ENCODE measurements at places on chromosomes 4 and X.

- DNase-seq = no peak
Observed at GRCh38 chr4:158163941-158164767, 8.7 kb downstream of the GASK1B start.

- no peak for DNase-seq
Observed at GRCh38 chrX:43707812-43708548, 51.9 kb downstream of the MAOA start.

GRCh38 chr4:1305261-1305711 is 15.6 kb downstream of the MAEA start:
- DNase-seq = no peak

DNA sequence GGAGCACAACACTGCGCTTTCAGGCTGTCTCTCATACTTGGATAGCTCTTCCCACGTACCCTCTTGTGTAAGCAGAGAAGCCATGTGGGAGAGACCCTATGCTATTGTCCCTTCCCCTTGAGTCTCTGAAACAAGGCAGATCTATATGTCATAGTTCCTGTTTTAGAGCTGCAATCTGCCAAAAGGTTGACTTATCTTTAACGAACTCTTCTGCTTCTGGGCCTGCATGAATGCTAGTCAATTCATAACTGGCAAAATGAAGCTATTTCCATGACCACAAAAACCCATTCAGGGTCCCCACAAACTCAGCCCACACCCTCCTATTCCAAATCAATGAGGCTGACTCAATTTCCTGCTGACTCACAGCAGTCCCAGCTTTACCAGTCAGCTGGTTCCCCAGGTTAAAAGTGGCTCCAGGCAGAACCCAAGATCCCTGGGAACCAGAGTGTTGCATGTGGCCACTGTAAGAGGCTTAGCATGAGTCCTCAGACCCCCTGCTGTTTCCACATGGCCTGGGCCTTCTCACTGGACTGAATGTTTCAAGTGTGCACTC is 25.3 kb upstream of the SOD3 start:
- no peak for DNase-seq

GRCh38 chr4:30901461-30902451 is 181.6 kb downstream of the PCDH7 start:
- DNase-seq = no peak

DNA sequence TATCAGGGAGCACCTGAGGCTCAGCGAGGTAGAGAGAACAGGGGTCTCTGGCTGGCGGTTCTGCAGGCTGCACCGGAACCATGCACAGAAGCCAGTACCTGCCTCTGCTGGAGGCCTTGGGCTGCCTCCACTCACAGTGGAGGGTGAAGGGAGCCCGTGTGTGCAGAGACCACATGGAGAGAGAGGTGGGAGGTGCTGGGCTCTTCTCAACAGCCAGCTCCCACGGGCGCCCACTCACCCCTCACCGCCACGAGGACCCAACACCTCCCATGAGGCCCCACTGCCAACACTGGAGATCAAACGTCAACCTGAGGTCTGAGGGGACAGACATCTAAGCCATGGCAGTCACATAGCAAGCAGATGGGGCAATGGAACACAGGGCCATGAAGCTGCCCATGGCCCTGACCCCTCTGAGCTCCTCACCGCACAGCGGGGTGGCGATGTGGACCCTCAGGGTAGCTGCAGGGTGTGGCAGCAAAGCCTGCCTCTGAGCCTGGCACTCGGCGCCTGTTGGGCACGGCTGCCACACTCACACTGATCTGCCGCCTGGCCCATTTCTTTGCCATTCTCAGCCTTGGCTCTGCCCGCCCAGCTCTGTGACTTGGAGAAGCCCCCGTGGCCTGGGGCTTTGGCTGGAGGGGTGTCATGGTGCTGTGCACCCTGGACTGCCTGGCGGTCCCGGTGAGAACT is 44.8 kb downstream of the ADRA2C start:
- no peak for DNase-seq

GRCh38 chr4:101065935-101066485 is 281.3 kb downstream of the PPP3CA start:
- DNase-seq = no peak

DNA sequence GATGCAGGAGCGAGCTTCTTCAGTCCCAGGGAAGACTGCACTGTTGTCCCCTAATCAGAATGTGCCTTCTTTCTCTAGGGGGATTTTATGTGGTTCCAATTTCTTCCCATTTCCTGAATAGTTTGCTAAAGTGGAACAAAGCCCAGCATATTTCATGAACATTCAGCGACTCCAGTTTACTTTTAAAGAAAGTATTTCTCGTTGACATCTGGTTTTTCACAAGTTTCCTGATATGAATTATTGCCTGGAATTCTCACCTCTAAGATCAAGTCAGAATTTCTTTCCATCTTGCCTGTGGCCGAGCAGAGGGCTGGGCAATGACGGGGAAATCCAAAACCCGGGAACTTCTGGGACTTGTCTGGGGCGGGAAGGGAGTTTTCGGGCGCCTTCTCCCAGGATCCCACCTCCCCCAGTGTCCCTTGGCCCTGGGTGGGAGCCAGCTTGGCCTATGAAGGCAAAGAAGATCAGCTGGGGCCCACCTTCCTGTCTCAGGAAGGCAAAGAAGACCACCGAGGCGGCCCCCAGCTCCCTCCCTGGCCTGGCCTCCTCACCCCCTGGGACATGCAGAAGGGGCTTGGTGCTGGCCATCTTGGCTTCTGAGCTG is 15.4 kb downstream of the SORCS2 start:
- no peak for DNase-seq

DNA sequence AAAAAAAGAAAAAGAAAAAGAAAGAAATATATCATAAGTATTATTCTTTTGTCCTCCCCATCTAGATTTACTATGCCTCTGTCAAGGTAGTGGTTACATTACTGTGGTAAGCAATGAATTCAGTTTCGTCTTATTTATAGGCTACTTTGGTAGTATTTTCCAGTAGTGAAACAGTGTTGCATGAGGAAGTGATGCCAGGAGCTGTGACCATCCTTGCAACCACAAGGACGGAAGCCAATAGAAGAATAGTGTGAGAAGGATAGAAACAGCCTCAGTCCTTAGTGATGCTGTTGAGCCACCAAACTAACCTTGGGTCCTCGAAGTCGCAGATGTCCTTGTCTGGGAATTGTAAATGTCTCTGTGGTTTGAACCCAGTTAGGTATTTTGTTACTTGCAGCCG is 328.5 kb downstream of the PPP3CA start:
- DNase-seq = no peak

DNA sequence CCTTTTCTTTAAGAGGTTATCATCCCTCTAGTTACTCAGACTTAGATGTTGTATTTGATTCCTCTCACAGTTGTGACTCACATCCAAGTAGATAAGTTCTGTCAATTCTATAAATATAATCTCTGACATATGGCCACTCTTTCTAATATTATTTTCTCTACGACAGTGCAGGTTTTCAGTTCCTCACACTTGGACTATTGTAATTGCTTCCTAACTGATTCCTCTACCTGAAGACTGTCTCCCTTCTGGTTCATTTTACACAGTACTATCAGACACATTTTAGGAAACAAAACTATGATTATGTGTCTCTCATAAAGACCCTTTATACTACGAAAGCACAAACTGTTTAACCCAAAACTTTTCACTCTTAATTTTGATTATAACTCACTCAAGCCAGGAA is 31.3 kb upstream of the GNRHR start:
- no peak for DNase-seq

DNA sequence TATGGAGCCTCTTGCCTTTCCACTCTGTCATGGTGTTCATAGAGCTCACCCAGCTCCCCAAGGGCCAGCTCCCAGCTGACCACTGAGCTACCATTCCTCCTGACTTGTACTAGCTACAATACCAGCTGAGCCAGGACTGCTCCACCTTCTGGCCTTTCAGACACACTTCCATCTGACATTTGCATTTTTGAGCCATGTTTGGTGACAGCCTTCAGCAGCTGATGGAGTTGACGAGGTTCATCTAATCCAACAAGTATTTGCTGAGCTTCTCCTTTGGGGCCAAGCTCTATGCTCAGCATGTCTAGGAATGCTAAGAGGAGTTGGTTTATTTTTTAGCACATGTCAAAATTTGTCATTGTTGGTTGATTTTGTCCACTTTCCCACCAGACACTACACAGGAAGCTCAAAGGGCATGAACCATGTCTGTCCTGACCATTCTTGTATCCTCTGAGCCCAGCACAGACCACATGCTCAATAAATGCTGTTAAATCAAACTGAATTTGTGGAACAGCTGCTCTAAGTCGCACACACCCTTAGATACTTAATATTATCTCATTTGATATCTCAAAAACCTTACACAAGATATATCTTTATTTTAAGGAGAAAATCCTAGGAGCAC is 142.6 kb upstream of the PPARGC1A start:
- DNase-seq = no peak

DNA sequence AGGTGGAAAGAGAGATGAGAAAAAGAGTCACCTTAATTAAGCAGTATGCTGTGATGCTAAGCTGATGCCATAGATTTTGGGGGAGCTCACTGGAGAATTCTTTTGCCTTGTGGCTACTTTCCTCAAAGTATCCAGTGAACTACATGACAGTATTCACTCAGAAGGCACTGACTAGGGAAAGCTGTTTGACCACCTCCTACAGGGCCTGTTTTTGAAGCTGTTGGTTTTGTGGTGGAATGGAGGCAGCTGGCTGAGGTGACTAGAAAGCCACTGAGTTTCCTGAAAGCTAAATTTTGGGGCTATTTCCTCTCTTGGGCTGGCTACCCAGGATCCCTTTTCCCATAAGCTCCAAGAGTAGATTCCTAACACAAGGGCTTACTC is 124.8 kb upstream of the EOLA2 start:
- no peak for DNase-seq

DNA sequence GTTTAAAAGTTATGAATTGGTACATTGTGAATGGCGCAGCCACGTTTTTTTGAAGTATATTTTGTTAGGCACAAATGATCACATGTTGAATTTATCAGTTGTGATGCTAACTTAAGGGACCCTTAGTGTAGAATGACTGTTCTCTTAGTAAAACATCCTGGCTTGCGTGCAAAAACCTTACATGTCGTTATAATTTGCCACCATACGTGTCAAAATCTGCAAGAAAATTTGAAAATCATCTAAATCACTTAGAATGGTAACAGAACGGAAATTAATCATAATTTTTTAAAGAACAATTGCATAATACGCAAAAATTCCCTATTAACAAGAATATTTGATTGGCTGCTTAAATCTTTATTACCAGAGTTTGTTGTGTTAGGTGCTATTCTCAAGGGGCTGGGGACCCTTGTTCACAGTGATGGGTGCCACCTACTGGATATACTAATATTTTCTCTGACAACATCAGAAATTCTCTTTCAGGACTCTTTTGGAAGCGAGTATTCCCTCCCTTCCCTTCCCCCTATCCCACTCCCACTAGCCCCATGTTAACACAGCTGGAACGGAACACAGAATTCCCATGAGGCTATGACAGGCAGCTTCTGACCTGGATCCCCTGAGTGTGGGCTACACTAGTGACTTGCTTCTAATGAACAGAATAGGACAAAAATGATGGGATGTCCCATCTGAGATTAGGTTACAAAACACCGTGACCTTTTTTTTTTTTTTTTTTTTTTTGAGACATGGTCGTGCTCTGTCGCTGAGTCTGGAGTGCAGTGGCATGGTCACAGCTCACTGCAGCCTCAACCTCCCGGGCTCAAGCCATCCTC is 71.8 kb downstream of the SUPT20HL2 start:
- no peak for DNase-seq

DNA sequence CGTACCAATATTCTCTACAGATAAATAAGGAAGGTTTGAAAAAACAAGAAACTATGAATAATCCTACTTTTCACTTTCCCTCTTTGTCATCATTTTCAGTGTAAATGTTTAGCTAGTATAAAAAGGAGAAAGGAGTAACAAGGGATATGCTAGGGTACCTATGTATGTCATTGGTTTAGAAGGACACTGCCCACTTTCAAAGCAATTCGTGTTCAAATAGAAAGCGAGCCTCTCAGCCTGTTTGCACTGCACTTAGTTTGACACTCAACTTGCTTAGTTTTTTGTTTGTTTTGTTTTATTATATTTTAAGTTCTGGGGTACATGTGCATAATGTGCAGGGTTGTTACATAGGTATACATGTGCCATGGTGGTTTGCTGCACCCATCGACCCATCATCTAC is 21.6 kb upstream of the RXFP1 start:
- DNase-seq = no peak
